SJSA1 (cell line): ENCODE measurements at places on chromosomes 5 and 9. TPM values are rescaled to one million over a fixed set of nuclear protein-coding genes. Genes with fewer than 3 reads are reported as not detected.

The GRM6 gene
- not detected in 2 replicates for total RNA-seq

The ADAMTS12 gene
- total RNA-seq = 3.9 and 9.1 TPM in 2 replicates

The CTXN3 gene
- total RNA-seq = not detected in 2 replicates

The ADCY2 gene
- total RNA-seq = 0.21 TPM in 1 of 2 replicates, not detected in the other

The PURA gene
- 13.3 and 16.7 TPM in 2 replicates for total RNA-seq

The CAPSL gene
- 0.47 TPM in 1 of 2 replicates, not detected in the other for total RNA-seq

GRCh38 chr5:173329491-173330337 lies 1.5 kb upstream of the STC2 start:
- DNase-seq = no peak

DNA sequence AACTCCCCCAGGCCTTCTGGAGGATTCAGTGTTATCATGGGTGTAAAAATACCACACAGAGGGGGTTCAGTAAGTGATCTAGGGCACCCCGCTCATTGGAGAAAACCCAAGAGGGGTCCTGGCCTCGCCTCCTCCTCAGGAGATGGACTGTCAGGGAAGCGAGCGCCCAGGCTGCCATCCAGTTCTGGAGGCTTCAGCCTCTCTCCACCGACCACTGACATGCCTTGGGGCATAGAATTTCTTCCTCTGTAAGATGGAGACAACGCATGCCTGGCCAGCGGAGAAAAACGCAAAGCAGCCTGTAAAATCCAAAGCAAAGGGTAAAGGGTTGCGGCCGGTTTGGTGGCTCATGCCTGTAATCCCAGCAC lies 165.4 kb downstream of the COL23A1 start:
- DNase-seq = no peak

DNA sequence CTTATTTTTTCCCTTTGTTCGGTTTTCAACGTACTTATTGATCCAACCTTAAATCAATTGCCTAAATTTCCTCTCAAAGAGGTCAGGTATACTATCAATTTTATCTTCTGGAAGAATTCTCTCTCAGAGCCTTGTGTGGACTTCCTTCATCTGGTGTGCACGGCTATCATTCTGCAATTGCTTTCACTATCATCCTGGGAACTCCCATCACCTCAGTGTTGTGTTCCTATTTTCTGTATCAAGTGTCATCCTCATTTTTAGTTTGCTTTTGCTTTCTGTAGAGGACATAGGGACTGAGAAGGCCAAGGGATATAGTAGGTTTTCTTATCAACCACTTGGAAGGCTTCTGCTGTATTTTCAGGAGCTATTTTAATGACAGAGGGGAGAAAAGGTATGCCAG lies 11.3 kb downstream of the STOM start:
- DNase-seq = no peak

- no peak for DNase-seq
Measured at GRCh38 chr9:33988219-33988890, 60.3 kb downstream of the UBAP2 start.

DNA sequence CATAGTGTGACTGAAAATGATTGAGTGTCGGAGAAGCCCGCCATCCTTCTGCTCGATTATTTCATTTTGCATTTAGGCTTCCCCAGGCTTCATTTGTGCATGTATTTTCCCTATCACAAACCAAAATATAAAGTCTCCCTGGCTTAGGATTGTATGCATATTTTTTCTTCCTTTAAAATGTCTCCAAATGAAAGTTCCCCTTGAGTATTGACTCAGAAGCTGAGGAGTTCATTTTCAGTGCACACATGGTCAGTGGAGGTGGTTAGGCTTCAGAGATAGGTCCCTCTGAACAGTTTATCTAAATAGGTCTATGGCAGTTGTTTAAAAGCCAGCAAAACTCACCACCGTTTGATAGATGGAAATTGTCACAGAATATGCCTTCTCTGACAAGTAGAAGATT lies 97.2 kb downstream of the TLE4 start:
- DNase-seq = no peak

GRCh38 chr5:54148067-54148845 lies 162.1 kb downstream of the ARL15 start:
- DNase-seq = peak; percentile 10

DNA sequence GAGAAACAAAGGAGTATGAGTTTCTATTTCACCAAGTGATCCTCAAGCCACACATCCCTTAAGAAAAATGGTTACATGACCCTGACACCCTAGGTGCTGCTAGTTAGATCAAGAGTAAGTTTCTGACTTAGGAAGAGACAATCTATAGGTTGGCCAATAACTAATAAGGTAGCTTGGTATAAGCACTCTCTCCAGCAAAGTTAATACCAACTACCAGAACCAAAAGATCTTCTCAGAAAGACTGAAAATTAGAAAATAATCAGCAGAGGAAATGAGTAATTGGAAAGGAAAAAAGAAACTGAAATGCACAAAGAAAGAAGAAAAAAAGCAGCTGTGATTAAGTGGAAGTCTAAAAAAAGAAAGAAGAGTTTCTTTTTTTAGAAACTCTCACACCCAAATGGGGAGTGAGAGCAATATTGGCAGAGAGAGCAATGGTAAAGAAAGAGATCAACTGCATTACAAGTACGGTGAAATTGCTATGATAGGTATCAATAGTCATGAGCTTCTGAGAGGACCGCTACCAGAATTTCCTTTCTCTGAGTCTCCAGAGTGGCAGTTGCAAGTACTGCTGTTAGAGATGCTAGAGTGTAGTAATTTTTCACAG lies 195.5 kb downstream of the TMEM167A start:
- no peak for DNase-seq

- no peak for DNase-seq
Measured at GRCh38 chr9:104775574-104775936, 11.6 kb downstream of the NIPSNAP3B start.
